ENCODE measurements at places on chromosomes 1 and 21.

DNA sequence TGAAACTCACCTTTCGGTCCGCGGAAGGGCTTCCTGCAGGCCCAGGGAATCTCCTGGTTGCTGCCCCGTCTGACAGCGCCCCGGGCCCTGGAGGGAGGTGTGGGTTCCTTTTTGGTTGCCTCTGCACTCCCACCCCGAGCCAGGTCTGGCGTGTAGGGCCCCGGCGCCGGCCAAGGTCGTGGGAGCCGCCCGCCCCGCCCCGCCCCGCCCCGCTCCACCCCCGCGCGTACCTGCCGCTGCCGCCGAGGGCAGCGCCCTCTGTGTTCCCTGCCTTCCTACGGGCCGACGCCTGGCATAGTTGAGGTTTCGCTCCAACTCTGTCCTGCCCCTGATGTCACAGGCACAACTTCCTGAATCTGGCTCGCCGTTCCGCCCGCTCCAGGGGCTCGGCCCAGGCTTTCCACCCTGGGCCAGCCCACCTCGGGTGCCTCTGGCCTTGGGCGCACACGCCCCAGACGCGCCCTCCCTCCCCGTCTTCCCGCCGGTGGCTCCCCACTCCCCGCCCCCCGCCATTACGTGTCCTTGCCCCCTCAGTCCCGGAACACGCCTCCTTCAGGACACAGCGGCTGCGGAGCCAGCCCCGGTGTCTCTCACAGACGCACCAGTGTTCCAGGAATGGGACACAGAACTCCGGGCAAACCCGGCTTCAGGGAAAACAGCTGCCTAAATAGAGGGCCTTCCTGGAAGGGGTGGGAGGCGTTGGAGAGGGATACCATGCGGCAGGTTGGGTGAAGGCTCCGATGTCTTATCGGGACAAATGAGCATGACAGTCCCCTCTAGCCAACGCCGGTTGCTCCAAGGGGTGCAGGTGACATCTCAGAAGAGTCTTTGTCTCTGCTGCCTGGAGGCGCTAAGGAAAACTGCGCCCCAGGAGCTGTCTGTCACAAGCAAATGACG, at the start of gene KIAA0040:
KIAA0040 (minus strand) TSS at position 147 of the 897 bp plus-strand sequence. CDS start 31,763 bp downstream, outside the sequence.
- H3K4me1 ChIP-seq, result peaks cover 43% of the 10 kb centered on the region
- peak within 1 kb of the TSS; percentile 87 for H3K27ac ChIP-seq
- H3K4me3 ChIP-seq, result peak within 1 kb of the TSS; percentile 76
- peak; percentile 53 for DNase-seq
- H3K27me3 ChIP-seq, result no peaks in the 10 kb centered on the region

DNA sequence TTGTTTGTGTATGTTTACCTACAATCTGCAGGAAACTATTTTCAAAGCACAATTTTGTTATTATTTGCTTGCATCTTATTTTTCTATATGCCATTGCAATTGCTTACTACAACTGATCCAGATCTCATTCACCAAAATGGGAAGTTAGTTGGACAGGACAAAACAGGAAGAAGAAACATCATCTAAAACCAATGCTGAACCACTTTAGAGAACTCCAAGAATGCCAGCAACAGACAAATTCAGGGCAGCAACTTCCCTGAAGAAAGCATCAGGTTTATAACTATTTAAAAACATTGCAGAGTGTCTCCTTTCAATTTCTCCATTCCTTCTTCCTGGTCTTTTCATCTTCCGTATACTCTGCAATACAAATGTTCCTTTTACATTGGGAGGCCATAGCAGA, 82.4 kb upstream of the SMYD2 start:
- no peaks in the 10 kb centered on the region for H3K4me1 ChIP-seq
- no peak overlapping the region for H3K4me3 ChIP-seq
- H3K27me3 ChIP-seq, result no peaks in the 10 kb centered on the region

DNA sequence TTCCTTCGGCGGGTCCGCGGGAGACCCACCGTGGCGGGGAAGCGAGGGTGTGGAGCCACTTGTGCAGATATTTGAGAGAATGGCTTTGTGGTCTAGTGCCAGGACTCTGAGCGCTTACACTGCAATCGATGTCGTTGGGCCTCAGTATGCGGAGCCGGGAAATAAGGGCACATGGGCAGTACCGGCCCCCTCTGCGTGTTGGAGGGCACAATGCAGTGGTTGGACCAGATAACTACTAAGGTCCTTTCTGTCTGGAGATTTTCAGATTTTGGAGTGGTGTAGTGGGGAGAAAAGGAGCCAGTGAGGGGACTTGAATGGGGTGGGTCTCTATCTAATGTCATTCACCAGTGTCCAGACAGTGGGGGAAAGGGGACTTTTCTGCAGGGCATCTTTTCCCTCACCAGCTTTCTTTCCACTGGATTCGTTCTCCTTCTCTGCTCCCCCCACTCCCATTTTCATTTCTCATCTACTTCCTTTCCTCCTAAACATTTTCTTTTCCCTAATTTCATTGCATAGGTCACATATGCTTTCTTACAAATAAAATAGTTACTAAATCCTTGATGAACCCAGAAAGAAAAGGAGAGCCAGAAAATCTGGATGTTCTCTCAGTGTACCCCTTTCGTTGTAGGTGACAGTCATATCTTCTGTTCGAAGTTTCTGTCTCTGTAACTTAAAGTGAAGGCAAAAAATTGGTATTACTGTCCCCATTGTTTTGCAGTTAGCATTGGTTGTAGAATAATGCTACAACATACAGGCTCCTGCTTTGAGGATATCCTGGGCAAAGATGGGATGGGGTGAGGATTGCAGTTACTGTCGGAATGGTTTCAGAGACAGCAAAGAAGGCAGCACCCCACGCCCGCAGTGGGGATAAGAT, 1.4 kb downstream of the ATF3 start:
- DNase-seq, result peak; percentile 23
- H3K36me3 ChIP-seq, result peaks cover 5% of the 10 kb centered on the region
- H3K4me3 ChIP-seq, result peak overlapping the region; percentile 79
- H3K4me1 ChIP-seq, result peaks cover 22% of the 10 kb centered on the region

GRCh38 chr1:240831191-240831631, 219.3 kb upstream of the GREM2 start:
- no peaks in the 10 kb centered on the region for H3K4me1 ChIP-seq
- H3K4me3 ChIP-seq, result no peak overlapping the region
- H3K27ac ChIP-seq, result no peak overlapping the region
- no peak for DNase-seq
- no peaks in the 10 kb centered on the region for H3K27me3 ChIP-seq

GRCh38 chr1:200967693-200968468, 55.6 kb downstream of the KIF21B start:
- no peaks in the 10 kb centered on the region for H3K36me3 ChIP-seq
- H3K4me3 ChIP-seq, result no peak overlapping the region
- no peaks in the 10 kb centered on the region for H3K4me1 ChIP-seq
- no peak overlapping the region for H3K27ac ChIP-seq

DNA sequence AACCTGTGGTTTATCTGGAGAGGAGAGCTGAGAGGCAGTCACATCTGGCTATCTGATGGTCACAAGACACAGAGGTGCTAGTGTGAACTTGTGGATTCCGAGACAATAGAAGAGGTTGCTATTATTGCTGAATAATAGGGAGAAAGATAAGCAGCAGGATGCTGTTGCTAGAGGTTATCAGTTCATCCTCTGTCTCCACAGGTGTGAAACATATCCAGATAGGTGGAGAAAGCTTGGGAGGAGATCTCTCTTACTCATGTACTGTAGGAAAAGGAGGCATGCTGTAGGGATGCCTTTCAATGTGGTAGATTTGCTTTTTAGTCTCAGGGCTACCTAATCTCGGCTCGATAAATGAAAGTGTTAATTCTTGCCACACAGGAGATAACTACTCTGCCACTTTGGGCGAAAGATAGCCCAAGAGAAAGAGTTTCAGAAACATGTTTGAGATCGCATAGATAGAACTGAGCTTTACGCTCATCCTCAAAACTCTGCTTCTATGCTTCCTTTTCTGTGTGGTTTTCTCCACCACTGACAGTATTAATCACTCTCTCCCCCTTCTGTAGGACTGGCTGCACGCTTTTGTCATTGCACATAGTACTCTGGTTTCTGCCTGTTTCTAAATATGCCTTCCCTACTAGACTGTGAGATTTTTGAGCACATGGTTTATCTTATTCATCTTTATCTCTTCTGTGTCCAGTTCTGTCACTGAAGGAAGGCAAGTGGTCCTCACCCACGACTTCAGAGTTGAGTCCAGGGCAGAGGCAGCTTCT, 36.7 kb upstream of the PLXNA2 start:
- no peaks in the 10 kb centered on the region for H3K27me3 ChIP-seq
- no peaks in the 10 kb centered on the region for H3K36me3 ChIP-seq
- H3K4me1 ChIP-seq, result no peaks in the 10 kb centered on the region

DNA sequence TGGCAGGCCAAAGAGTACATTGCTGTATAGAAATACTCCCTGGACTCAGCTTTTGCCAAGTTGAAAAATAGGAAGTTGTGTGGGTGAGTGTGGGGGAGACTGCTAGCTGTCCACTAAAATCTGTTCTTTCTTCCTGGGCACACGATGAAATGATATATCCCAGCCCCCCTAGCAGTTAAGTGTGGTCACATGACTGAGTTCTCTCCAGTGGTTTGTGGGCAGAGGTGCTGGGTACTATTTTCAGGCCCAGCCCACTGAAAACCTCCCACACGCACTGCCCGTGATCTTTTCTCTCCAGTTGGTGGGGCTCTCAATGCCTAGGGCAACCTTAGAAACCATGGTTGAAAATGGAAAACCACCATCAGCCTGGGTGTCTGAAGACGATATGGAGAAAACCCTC, 119.7 kb upstream of the LMO4 start:
- no peaks in the 10 kb centered on the region for H3K36me3 ChIP-seq
- H3K4me1 ChIP-seq, result no peaks in the 10 kb centered on the region
- no peak for DNase-seq
- no peak overlapping the region for H3K4me3 ChIP-seq

DNA sequence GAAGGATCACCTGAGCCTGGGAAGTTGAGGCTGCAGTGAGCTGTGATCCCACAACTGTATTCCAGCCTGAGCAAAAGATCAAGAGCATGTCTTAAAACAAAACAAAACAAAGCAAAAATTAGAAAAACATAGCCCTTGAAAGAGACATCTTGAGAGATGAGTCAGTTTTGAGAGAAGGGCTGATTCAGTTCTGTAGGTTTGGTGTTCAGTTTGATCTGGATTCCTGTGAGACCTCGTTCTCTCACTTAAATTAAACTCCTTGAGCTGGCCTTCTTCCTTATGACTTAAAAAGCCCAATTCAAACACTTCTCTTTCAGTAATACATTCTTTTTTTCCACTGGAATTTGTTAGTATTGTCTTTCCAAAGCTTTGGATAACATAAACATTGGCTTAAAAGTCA, 164.2 kb downstream of the NRIP1 start:
- no peak overlapping the region for H3K4me3 ChIP-seq
- no peak for DNase-seq
- no peaks in the 10 kb centered on the region for H3K27me3 ChIP-seq
- peaks cover 9% of the 10 kb centered on the region for H3K4me1 ChIP-seq
- H3K36me3 ChIP-seq, result no peaks in the 10 kb centered on the region

- H3K4me3 ChIP-seq, result no peak overlapping the region
- no peak overlapping the region for H3K27ac ChIP-seq
- no peaks in the 10 kb centered on the region for H3K36me3 ChIP-seq
- H3K4me1 ChIP-seq, result no peaks in the 10 kb centered on the region
Measured at GRCh38 chr1:170853302-170853701, 82.0 kb upstream of the MROH9 start.

- H3K36me3 ChIP-seq, result no peaks in the 10 kb centered on the region
- no peaks in the 10 kb centered on the region for H3K4me1 ChIP-seq
- no peak overlapping the region for H3K4me3 ChIP-seq
- DNase-seq, result no peak
Measured at GRCh38 chr1:54681358-54681757, 34.3 kb upstream of the TTC4 start.

DNA sequence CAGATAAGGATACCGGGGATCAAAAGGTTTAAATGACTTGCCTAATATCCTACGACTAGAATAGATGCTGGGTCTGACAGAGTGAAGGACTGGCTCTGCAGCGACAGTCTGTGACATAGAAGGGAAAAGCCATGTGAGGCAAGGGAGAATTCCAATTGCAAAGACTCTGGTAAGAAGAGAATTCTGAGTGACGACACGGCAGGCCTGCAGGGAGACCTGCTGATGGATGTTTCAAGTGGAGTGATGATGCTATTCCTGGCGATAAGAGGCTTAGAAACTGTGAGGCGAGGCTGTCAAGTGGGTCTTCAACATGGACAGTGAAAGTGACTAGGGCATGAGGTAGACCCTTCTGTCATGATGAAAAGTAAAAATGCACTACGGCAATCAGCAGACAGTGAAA, 176.6 kb upstream of the PBX1 start:
- no peak for DNase-seq
- H3K4me3 ChIP-seq, result no peak overlapping the region
- no peaks in the 10 kb centered on the region for H3K4me1 ChIP-seq
- no peak overlapping the region for H3K27ac ChIP-seq

DNA sequence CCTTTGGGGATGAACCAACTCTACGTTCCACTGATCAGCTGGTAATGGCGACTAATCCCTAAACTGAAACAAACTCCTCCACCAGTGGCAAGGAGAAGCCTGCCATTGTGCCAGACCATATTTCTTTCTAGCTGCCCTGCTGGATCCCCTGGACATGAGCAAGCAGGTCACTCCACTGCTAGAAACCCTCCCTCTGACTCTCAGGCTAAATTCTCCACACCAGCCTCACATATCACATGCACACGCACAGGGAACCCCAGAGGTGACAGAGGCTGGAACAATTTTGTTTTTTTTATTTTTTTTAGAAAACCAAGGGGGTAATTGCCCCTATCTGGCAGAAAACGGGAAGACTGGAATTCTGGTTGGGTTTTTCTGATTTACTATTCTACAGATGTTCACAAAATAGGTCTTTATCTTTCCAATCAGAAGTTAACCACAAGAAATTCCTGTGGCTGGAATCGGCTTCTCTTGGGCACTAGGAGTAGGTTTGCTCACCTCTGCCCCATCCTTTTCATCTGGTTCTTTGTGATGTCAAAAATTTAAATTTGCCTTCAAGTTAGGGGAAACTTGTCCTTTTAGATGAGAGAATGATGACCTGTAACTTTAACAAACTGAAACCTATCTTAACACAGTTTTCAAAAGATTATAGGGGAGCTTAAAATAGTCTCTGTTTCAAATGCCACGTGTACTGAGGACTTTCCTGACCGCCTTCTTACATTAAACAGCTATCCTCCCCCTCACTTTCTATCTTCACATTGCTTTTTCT, 258.1 kb downstream of the SDCCAG8 start:
- DNase-seq, result no peak
- no peaks in the 10 kb centered on the region for H3K4me1 ChIP-seq
- no peaks in the 10 kb centered on the region for H3K27me3 ChIP-seq
- H3K27ac ChIP-seq, result no peak overlapping the region

DNA sequence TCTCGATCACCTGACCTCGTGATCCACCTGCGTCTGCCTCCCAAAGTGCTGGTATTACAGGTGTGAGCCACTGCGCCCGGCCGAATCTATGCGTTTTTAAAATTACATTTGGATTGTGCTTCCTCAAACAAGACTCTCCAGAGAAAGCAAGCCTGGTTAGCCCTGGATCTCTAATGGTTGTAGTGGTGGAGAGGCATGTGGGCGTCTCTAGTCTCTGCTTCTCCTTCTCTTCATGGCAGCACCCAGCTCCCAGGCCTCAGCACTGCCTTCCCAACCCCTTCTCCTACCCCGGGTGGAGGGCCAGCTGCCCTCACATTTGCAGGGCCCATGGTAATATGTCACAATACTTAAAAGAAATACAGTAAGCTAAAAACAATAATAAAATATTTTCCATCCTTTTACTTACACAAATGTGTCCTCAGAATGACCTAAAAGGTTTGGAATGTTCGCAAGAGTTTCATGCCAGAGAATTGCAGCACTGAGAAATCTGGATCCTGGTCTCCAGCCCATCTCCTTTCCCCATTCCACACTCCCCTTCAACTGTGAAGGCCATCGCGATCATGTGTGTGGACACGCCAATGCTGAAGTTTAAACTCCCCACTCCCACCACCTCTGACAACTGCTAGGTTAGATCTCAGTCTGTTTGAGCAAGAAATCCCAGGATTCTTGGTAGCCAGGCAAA, 7.0 kb downstream of the OR14I1 start:
- H3K27ac ChIP-seq, result no peak overlapping the region
- no peak for DNase-seq
- no peaks in the 10 kb centered on the region for H3K36me3 ChIP-seq
- no peaks in the 10 kb centered on the region for H3K27me3 ChIP-seq

All from gastrocnemius medialis (tissue), 4 donors.